Stimulated activated CD4-positive, alpha-beta T cell treated with anti-CD3 and anti-CD28 coated beads, Interleukin-4, amount 100 ng/mL, for 4 hours (primary cell): ENCODE measurements at places on chromosomes 4 and X.

GRCh38 chr4:21543514-21543913, 405.1 kb downstream of the KCNIP4 start:
- DNase-seq, result no peak

GRCh38 chr4:15690020-15690809, 8.6 kb downstream of the FAM200B start:
- no peak for DNase-seq

- DNase-seq, result no peak
Measured at GRCh38 chrX:45715748-45716147, 515.1 kb upstream of the DIPK2B start.

DNA sequence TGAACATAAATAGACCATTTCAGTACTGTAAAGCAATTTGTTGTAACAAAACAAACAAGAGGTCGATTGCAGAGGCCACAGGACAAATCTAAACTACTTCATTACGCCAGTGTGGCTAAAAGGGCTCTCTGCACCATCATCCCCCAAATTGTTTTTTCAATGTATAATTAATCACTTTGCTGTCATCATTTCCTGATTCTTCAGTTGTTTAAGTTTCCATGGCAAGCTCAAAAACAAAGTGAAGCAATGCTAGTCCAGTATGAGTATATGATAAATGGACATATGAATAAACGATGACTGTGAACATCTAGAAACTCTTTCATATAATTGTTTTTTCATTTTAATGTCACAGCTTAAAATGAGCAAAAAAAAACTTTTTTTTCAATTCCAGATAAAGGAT, 235.4 kb upstream of the FGF13 start:
- DNase-seq, result no peak

DNA sequence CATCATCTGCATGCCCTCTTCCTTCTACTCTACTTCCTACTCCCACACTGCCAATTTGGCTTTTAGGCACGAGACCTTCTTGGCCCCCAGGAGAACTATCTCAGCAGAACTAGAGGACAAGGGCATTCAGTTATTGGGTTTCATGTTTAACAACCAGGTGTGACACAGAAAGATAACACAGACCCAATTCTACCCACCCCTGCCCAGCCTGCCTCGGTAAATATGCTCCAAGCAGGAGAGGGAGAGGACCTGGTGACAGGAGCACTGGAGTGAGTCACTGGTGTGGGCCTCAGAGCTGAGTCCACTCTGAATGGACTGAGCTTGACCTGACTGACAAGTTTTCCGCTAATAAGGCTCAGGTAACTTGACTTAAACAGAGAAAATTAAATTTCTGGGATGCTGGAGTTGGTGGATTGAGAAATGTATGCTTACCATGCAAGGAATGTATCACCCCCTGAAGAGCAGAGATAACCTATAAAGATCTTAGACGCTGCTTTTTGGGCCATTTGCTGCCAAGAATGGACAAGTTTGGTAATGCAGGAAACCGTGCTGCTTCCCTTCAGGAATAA, 52.5 kb downstream of the CASP3 start:
- DNase-seq, result no peak

- DNase-seq, result no peak
Measured at GRCh38 chrX:44507292-44507691, 35.4 kb downstream of the FUNDC1 start.

DNA sequence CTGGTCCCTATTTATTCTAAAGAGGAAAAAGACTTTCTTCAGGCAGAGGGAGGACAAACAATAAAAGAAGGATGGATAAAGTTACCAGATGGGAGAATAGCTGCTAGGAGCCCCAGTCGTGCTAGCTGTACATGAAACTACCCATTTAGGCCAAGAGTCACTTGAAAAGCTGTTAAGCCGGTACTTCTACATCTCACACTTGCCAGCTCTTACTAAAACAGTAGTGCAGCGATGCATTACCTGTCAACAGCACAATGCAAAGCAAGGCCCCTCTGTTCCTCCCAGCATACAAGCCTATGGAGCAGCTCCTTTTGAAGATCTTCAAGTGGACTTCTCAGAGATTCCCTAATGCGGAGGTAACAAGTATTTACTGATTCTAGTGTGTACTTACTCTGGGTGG, 1138.8 kb downstream of the ARAP2 start:
- DNase-seq, result no peak

DNA sequence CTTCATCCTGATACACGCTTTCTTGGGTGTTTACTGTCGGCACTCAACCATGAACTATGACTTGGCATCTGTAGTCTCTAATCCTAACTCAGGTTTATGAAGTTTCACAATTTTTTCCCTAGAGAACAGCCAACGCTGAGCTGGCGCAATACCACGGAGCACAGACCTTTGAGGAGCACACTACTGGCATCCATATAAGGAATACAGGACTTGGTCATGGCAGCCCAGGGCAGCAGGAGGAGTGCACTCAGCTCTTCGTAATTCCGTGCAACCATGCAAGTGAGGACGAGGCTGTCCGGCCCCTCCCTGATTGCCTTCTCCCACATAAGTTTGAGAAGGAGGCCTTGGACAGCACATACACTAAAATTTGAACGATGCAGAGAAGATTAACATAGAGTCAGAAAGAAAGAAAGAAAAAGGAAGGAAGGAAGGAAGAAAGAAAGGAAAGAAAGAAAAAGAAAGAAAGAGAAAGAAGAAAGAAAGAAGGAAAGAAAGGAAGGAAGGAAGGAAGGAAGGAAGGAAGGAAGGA, 41.0 kb upstream of the PDLIM5 start:
- no peak for DNase-seq
